ENCODE measurements at places on chromosomes 7 and 10.
A peak's percentile ranks its signal among the peaks of the same experiment; 100 is the strongest.

- no peak for DNase-seq
Observed at GRCh38 chr7:104208421-104208780, 588 bp upstream of the ORC5 start.

- no peak for DNase-seq
Observed at GRCh38 chr10:103651783-103652476, 158.4 kb downstream of the NEURL1 start.

- no peak for DNase-seq
Observed at GRCh38 chr7:98091061-98091460, 15.6 kb upstream of the LMTK2 start.

DNA sequence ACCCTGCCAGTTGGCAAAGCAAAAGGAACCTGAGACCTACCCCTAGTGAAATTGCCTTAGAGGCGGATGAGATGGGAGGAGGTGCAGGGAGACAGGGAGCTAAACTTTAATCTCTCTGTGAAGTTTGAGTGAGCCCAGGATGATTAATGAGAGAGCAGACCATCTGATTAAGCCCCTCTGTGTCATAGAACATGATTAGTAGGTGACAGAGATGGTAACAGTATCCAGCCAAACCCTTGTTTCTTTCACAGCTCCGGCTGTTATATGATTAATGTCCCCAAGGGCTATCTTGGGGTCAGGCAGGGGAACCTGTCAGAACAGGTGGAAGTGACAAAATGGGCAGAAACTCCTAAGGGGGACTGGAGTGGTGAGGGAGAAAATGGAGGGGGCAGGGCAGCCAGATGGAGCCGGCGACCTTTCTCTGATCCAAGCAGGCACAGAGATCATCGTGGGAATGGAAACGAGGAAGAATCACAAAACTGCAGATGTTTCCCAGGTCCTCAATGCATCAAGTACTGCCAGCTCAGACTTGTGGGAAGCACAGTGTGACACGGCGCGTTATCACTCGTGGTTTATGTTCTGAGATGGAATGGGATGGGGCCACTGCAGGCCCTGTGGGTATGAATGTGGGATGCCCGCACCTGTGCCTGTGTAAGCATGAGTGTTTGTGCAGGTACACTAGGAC, 684.2 kb downstream of the LRMDA start:
- DNase-seq = peak; percentile 50

DNA sequence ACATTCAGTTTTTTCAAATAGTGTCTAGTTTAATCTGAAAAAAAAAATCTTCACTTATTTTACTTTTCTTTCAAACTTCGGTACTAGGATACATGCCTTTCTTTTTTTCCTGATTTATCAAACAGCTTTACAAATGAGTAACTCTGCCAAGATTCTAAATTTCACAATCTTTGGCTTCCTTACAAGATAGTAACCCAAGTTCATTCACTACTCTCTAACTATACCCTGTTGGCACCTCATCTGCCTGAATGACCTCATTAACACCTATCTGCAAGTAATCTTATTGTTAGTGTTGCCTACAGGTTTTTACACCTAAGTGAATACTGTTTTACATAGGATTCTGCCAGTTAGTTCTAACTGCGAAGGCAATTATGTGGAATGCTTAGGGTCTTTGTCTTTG, 159.8 kb downstream of the FOXP2 start:
- no peak for DNase-seq
